Head of caudate nucleus (tissue), 42 donors: ENCODE measurements at places on chromosomes 1 and 21.
A peak's percentile ranks its signal among the peaks of the same experiment; 100 is the strongest.

GRCh38 chr1:110087812-110088738, 17.6 kb upstream of the ALX3 start:
- peak; percentile 32 for DNase-seq

DNA sequence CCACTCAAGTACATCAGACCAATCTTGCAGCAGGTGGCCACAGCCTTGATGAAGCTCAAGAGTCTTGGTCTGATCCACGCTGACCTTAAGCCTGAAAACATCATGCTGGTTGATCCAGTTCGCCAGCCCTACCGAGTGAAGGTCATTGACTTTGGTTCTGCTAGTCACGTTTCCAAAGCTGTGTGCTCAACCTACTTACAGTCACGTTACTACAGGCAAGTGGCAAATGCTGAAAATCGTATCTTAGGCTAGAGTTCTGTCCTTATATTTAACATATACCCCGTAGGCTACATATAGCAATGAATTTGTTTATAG, 12.1 kb downstream of the HIPK1 start:
- DNase-seq = no peak

DNA sequence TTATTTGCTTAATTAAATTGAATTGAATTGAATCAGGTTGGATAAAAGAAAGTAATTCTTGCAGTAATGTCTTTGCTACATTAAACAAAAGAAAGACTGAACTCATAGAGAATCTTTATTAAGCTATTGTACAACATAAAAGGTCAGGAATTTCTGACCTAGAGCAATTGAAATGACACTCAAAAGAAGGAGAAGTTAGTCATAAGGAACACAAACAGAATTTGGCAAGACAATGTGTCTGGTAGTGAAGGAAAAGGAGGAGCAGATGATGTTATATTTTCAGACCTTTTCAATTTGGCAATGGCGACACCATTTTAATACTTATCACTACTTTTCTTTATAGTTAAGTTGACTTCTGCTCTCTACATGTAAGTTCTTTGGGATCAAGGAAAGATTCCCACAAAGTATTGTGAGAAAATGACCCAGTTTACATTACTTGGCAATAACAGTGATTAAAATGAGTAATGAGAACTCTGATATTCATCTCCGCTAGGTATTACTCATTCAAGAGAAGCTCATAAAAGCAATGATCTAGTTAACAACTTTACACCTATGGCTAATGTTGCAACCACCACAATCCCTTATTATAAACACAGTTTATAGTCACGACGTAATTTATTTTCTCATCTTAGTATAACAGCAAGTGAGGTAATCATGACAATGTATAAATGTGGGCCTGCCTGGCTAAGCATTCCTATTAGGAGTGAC, 14.7 kb upstream of the KRTAP21-1 start:
- DNase-seq = no peak

DNA sequence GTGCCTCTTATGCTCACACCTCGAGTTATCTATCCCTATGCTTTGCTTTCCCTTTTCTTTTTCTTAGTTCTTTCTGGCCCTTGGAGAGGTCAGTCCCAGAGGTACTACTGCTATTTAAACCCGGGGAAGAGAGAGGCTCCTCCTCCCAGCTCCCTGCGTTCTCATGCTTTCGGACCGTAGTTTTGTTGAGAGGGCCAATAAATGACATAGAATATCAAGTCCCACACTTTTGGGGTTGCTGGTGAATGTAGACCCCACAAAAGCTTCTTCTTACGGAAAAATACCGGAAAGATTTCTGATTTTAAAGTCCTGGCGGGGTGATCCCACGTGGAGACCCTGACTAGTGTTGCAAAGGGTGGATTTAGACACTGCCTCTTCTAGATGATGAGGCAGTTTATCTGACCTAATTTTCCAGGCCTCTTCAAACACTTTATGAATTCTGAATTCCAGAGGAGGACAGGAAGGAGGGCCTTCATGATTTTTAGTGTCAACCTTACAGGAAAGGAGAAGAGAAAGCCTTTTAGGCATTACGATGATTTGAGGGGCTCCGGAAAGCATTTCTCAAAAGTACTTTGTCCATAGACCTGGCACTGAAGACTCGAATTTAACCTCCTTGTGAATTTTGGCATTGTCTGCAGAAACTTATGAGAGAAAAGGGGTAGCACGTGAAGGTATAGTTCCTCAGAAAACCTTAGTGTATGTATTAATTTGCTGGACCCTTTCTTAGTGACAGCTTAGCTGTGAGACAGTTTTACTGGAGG, 694 bp downstream of the TMEM167B start:
- no peak for DNase-seq

DNA sequence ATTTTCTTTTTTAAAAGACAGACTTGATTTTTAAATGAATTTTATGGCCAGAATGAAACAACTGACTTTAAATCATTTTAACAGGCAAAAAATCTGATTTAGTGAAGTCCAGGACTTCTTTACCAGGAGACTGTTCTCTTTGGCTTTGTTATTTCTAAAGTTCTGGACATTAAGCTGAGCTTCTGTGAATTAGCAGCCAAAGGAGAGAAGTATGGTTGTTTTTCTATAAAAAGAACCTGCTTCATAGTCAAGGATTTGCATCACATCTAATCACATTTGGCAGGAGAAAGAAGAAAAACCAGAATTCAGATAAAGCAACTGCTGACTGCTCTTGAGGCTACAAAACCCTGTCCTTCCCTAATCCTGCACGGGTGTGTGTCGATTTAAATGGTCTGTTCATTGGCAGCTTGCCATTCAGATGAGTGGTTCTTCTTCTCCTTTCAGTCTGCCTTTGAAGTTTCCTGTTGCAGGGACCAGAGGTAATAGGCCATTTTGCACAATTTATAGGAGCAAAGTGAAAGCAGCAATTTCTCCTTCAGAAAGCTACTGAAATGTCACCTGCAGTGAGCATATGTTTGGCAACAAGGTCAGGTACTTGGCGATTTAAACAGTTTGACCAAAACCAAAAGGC, 215.4 kb downstream of the OLFM3 start:
- no peak for DNase-seq

DNA sequence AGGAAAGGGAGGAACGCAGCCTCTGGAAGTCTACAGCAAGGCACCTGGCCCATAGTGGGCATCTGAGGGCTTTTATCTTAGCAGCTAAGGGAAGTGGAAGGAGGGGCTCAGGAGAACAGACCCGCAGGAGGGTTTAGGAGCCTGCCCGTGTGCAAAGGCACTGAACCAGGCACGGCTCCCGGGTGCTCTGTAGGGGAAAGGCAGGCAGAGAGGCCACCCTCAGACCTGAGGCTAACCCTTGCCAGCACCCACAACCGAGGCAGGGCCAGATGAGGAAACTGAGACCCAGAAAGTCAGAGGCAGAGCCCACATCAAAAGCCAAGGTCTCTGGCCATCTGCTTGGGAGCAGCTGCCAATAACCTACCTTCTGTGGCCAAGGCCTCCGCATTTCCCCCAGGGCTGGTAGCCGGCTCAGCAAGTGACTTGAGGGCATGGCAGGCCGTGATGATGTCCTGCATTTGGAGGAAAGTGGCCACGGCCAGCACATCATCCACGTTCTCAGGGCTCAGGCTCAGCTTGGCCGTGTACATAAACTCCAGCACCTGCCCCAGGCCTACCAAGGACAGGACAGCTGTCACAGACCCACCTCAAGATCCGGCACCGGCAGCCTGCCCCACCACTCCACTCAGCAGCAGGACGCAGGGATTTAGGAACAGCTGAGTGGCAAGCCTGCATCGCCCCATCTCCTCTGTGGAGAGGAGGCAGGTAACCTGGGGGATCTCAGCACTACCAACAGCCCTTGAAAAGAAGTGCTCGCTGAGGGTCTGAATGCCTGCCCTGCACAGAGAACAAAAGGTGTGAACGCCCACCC, 29.1 kb downstream of the ZBTB17 start:
- DNase-seq = no peak

GRCh38 chr1:202756391-202756790, 46.1 kb upstream of the SYT2 start:
- DNase-seq = no peak

DNA sequence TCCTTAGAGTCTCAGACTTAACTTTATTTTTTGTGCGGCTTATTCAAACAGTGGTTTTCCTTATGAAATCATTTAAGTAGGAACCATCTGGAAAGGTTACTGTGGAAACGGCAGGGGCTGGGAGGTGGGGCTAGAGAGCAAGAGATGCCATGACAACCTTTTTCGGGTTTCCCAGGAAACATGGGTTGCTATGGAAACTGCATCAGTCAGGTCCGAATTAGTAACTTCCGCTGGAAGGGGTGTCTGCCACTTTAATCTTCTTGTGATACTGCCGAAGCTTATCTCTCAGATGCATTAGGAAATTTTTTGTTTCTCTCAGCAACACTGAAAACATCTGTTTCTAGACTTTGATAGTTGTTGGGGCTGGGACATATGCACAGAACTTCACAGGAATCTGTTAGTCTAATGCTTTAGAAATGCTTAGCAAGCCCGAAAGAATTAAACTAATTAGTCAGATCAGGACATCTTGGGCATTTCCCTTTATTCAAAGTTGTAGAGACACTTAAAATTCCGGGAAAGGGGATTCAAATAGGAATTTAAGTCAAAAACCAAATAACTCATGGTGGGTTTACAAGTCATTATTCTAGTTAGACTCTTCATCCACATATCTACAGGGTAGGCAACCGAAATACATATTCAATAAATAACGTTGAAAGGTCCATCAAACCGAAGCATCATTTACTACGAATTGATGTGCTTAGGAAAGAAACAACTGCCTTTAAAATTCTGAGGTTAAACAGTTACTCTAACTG, 2.6 kb downstream of the KCNA3 start:
- DNase-seq = peak; percentile 67

DNA sequence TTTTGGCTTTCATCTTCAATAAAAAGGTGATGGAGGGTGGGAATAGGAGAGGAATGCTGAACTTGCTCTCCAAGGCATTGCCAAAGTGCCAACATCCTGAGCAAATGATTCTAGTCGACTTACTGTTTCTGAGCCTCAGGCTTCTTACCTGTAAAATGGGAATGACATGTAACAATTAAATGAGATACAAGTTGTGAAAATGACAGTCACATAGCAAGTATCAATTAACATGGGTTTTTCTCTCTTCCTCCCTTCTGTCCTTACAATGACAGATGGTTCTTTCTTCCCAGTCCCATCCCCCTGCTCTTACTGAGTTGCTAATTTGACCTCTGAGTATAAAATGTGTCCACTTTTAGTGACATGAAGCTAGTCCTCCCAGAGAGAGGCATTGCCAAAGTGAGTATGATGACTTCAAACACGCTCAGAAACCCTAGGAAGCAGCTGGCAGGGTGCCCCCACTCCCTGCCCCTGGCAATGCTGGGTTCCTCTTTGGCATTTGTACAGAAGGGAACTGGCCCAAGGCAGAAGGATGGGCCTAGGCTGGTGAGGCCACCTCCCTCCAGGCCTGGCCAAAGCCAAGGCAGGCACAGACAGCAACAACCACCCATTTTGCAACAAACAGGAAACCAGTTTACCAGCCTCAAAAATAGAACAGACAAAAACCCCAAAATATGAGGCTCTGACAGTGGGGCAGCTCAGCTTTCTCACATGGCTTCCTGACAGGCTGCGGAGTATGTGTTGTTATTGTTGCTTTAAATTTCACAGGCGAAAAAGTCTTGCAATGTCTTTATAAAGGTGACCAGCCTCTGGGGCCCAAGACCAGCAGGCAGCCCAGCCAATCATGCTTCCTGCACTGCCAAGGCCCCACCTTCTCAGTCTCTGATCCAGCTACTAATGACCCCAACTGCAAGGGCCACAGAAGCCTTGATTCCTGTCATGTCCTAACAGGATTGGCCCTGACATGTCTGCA, 115.9 kb downstream of the HIVEP3 start:
- peak; percentile 70 for DNase-seq

- no peak for DNase-seq
Measured at GRCh38 chr1:31977385-31978131, 36.1 kb upstream of the KHDRBS1 start.

- DNase-seq = peak; percentile 26
Measured at GRCh38 chr1:66402194-66402593, 131.8 kb upstream of the SGIP1 start.

- no peak for DNase-seq
Measured at GRCh38 chr1:28644494-28644893, 1.6 kb upstream of the TAF12 start.

GRCh38 chr1:6294890-6295556, 34.1 kb upstream of the GPR153 start:
- no peak for DNase-seq

- DNase-seq = no peak
Measured at GRCh38 chr1:53259932-53260331, 21.6 kb upstream of the MAGOH start.

DNA sequence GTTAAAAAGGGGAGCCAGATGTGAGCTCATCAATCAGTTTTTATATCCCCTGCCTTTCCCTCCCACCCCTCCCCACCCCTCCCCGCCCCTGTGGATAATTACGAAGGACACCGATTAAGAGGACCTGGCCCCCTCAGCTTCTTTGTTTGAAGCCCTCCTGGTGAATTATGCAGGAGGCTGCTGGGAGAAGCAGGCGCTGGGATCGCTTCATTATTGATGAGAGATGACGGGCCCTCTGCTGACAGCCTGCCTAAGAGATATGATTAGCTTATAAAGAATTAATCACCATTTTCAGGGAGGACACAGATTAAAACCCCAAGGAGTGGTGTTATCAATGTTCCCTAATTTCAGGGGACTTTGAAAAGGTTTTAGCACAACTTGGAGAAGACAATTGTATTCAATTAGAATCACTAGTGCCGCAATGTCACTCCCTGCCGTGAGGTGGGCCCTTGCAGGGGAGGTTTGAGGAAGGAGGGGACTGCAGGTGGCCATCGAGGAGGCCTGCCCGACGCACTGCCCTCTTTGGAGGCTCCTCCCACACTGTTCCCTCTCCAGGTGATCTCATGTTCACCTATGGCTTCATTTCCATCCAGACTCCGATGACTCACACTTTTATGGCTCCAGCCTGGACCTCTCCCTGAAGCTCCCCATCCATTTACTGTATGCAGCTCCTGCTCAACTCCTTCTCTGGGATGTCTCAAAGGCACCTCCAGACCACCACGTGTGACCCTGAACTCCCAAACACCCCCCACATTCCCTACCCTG, 67.0 kb upstream of the KLHDC7A start:
- DNase-seq = no peak

GRCh38 chr1:41738006-41738405, 180.7 kb downstream of the HIVEP3 start:
- DNase-seq = no peak

- no peak for DNase-seq
Measured at GRCh38 chr21:42847051-42847707, 32.2 kb downstream of the WDR4 start.

GRCh38 chr1:119101563-119101962, 38.9 kb downstream of the WARS2 start:
- DNase-seq = no peak

GRCh38 chr1:147820761-147821297, 60.4 kb upstream of the GJA5 start:
- DNase-seq = no peak
